Astrocyte (in vitro differentiated cells and primary cell): ENCODE measurements at places on chromosomes 5 and 9.
A peak's percentile ranks its signal among the peaks of the same experiment; 100 is the strongest.

GRCh38 chr5:179554981-179555380, 4.6 kb downstream of the RUFY1 start:
- no peak for DNase-seq
- no peaks in the 10 kb centered on the region for H3K27me3 ChIP-seq
- peaks cover 20% of the 10 kb centered on the region for H3K4me1 ChIP-seq
- H3K36me3 ChIP-seq, result no peaks in the 10 kb centered on the region
- H3K27ac ChIP-seq, result no peak overlapping the region

DNA sequence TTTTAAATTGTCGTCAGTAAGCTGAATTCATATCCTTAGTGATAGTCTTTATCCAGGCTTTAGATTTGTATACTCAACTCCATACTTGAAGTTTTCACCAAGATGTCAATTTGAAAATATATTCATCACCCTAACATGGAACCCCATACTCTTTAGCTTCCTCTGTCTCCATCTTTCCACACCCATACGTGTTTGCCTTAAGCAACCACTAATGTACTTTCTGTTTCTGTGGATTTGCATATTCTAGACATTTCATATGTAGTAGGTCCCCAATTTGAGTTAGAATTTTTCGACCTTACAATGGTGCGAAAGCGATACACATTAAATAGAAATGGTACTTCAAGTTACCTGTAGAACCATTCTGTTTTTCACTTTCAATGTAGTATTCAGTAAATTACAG, 65.2 kb downstream of the NSD1 start:
- peaks cover 16% of the 10 kb centered on the region for H3K36me3 ChIP-seq
- no peak overlapping the region for H3K4me3 ChIP-seq
- no peak overlapping the region for H3K27ac ChIP-seq
- no peak for DNase-seq
- H3K4me1 ChIP-seq, result peaks cover 15% of the 10 kb centered on the region

DNA sequence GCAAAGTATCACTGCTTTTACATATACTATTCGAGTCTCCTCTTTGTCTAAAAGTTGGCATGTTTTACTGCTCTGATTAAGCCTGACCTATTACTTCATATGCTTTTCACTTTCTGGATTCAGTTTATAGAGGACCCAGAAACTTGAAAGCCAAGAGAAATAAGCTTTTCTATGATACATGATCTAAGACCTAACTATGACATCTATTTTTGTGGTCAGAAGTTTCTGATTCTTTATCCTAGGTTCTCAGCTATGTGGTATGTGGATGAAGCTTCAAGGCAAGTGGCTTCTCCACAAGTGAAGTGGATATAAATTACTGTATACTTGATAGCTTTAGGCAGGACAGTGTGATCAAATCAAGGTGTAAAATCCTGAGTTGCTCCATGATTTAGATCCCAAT, 6.3 kb downstream of the EDIL3 start:
- peak overlapping the region; percentile 27 for H3K4me3 ChIP-seq
- H3K27me3 ChIP-seq, result no peaks in the 10 kb centered on the region
- H3K36me3 ChIP-seq, result no peaks in the 10 kb centered on the region

DNA sequence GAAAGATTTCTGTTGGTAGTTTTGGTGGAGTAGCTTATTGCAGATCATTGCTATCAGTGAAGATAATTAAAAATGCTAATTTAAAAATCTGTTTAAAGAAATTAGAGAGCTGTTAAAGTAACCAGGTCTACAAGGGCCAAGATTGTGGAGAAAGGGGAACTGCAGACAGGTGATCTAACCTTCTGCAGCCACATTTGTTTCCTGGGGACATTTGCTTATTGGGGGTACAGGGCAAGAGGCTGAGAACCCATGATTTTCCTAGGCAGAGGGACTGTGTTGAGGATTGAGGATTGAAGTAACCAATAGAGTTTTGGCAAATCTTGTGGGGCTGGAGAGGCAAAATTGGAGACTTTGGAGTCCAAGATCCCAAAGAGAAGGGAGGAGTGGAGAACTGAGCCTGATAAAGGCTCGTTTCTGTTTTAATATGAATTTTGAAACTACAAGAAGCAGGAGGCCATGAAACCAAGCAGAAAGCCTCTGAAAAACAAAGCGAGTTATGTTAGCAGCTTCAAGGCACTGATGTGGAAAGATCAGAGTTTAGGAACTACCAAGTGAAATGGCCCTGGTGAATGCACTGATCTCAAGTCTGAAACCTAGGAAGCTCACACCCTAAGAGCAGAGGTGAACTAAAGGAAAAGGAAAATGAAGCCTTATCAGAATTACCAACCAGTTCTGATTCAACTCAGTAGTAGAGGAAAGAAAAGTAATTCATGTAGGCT, 219.8 kb upstream of the C9orf72 start:
- DNase-seq, result no peak
- no peaks in the 10 kb centered on the region for H3K4me1 ChIP-seq
- no peak overlapping the region for H3K27ac ChIP-seq
- no peak overlapping the region for H3K4me3 ChIP-seq

GRCh38 chr5:107618242-107618641, 52.5 kb downstream of the EFNA5 start:
- H3K27me3 ChIP-seq, result no peaks in the 10 kb centered on the region
- peak; percentile 30 for DNase-seq
- H3K4me1 ChIP-seq, result no peaks in the 10 kb centered on the region
- H3K4me3 ChIP-seq, result no peak overlapping the region

- H3K27ac ChIP-seq, result no peak overlapping the region
- H3K4me1 ChIP-seq, result peaks cover 4% of the 10 kb centered on the region
- no peak for DNase-seq
- H3K4me3 ChIP-seq, result no peak overlapping the region
- H3K36me3 ChIP-seq, result peaks cover 3% of the 10 kb centered on the region
- no peaks in the 10 kb centered on the region for H3K27me3 ChIP-seq
These were observed 103.1 kb downstream of the EHMT1 start for GRCh38 chr9:137721899-137722298.

GRCh38 chr5:5025774-5026408, 114.2 kb upstream of the ADAMTS16 start:
- H3K4me3 ChIP-seq, result no peak overlapping the region
- H3K27me3 ChIP-seq, result no peaks in the 10 kb centered on the region
- DNase-seq, result no peak
- no peaks in the 10 kb centered on the region for H3K4me1 ChIP-seq

- H3K27ac ChIP-seq, result no peak overlapping the region
- peaks cover 28% of the 10 kb centered on the region for H3K36me3 ChIP-seq
- H3K4me3 ChIP-seq, result no peak overlapping the region
- DNase-seq, result no peak
- no peaks in the 10 kb centered on the region for H3K27me3 ChIP-seq
These were observed 84.3 kb upstream of the CACNA1B start for GRCh38 chr9:137793196-137793841.

DNA sequence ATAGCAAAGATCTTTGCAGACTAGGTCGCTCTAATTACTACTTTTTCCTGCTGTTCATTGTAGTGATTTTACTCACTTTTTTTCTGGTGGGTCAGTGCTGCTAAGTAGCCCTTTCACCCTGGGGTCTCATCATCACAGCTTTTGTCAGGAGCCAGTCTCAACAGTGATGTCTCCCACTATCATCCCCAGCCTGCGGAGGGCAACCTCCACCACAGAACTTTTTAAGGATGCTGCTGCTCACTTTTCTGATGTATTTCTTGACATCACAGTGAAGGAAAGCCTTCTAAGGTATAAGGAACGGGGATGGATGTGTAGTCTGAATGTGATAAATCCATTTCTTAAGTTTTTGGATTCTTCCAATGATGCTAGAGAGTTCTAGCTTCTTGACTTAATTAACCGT, 242.5 kb upstream of the RIOK2 start:
- H3K27ac ChIP-seq, result no peak overlapping the region
- no peak for DNase-seq
- H3K36me3 ChIP-seq, result no peaks in the 10 kb centered on the region
- H3K4me1 ChIP-seq, result no peaks in the 10 kb centered on the region
- no peaks in the 10 kb centered on the region for H3K27me3 ChIP-seq

GRCh38 chr9:133533857-133534256, 647 bp upstream of the ADAMTSL2 start:
- peaks cover 8% of the 10 kb centered on the region for H3K4me1 ChIP-seq
- no peaks in the 10 kb centered on the region for H3K36me3 ChIP-seq
- no peak for DNase-seq
- no peak overlapping the region for H3K27ac ChIP-seq

- H3K4me1 ChIP-seq, result peaks cover 57% of the 10 kb centered on the region
- peaks cover 7% of the 10 kb centered on the region for H3K36me3 ChIP-seq
- no peaks in the 10 kb centered on the region for H3K27me3 ChIP-seq
These were observed 4.8 kb downstream of the DNAJB5 start for GRCh38 chr9:34994260-34994899.

DNA sequence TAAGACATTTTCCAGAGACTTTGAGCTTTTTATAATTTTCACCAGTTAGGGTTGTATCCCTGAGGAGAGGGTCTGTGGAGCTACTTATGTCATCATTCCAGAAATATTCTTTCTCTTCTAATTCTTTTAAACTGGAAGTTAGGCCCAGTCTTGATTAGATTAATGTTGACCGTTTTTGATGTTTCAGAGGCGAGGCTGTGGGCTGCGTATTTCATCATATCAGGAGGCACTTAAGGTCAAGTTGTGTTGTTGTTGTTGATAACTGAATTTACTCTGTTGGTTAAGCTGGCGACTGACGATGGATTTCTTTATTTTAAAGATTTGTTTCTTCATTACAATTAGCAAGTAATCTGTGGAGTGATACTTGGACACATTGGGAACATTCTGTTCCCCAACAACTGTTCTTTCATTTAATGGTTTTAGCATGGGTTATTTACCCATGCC, 20.1 kb downstream of the IPO11 start:
- no peaks in the 10 kb centered on the region for H3K27me3 ChIP-seq
- H3K4me1 ChIP-seq, result no peaks in the 10 kb centered on the region
- no peaks in the 10 kb centered on the region for H3K36me3 ChIP-seq
- no peak for DNase-seq
- no peak overlapping the region for H3K4me3 ChIP-seq

GRCh38 chr9:81847181-81847915, 80.9 kb upstream of the SPATA31D4 start:
- H3K27ac ChIP-seq, result no peak overlapping the region
- no peak for DNase-seq
- H3K36me3 ChIP-seq, result no peaks in the 10 kb centered on the region
- H3K4me3 ChIP-seq, result no peak overlapping the region
- H3K4me1 ChIP-seq, result no peaks in the 10 kb centered on the region
- no peaks in the 10 kb centered on the region for H3K27me3 ChIP-seq

GRCh38 chr5:167296661-167297060, 994.8 kb upstream of the WWC1 start:
- H3K27me3 ChIP-seq, result no peaks in the 10 kb centered on the region
- H3K4me1 ChIP-seq, result peaks cover 24% of the 10 kb centered on the region
- no peak for DNase-seq
- no peak overlapping the region for H3K27ac ChIP-seq

GRCh38 chr9:89514337-89514736, 16.4 kb upstream of the SEMA4D start:
- DNase-seq, result no peak
- H3K27ac ChIP-seq, result no peak overlapping the region
- peaks cover 3% of the 10 kb centered on the region for H3K27me3 ChIP-seq
- H3K4me3 ChIP-seq, result no peak overlapping the region
- H3K36me3 ChIP-seq, result no peaks in the 10 kb centered on the region
- peaks cover under 1% of the 10 kb centered on the region for H3K4me1 ChIP-seq

- H3K36me3 ChIP-seq, result no peaks in the 10 kb centered on the region
- H3K4me3 ChIP-seq, result no peak overlapping the region
- H3K27me3 ChIP-seq, result no peaks in the 10 kb centered on the region
- DNase-seq, result peak; percentile 39
- no peak overlapping the region for H3K27ac ChIP-seq
- peaks cover 13% of the 10 kb centered on the region for H3K4me1 ChIP-seq
These were observed 703.4 kb upstream of the GRAMD2B start for GRCh38 chr5:125719681-125720347.

GRCh38 chr9:20620650-20621470, 1.4 kb downstream of the MLLT3 start:
- H3K27me3 ChIP-seq, result no peaks in the 10 kb centered on the region
- H3K4me1 ChIP-seq, result peaks cover 20% of the 10 kb centered on the region
- DNase-seq, result peak; percentile 39
- H3K4me3 ChIP-seq, result peak overlapping the region; percentile 87

DNA sequence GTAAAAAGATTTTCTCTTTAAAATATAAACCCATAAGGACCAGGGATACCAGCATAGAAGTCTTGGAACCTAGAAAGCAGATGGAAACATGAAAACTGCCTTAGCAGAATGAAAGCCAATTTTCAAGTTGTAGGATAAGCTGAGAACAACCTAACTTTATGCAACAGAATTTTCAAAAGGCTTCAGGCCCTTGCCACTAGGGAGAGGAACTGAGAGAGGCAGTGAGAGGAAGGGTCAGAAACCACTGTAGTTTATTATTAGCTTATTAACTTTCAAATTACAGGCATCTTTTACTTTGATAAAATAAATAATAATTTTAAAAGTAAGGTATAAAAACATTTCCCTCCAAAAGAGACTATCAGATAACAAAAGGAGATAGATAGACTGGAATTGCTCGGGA, 33.4 kb downstream of the FAM81B start:
- DNase-seq, result no peak
- H3K4me1 ChIP-seq, result no peaks in the 10 kb centered on the region
- no peaks in the 10 kb centered on the region for H3K27me3 ChIP-seq

DNA sequence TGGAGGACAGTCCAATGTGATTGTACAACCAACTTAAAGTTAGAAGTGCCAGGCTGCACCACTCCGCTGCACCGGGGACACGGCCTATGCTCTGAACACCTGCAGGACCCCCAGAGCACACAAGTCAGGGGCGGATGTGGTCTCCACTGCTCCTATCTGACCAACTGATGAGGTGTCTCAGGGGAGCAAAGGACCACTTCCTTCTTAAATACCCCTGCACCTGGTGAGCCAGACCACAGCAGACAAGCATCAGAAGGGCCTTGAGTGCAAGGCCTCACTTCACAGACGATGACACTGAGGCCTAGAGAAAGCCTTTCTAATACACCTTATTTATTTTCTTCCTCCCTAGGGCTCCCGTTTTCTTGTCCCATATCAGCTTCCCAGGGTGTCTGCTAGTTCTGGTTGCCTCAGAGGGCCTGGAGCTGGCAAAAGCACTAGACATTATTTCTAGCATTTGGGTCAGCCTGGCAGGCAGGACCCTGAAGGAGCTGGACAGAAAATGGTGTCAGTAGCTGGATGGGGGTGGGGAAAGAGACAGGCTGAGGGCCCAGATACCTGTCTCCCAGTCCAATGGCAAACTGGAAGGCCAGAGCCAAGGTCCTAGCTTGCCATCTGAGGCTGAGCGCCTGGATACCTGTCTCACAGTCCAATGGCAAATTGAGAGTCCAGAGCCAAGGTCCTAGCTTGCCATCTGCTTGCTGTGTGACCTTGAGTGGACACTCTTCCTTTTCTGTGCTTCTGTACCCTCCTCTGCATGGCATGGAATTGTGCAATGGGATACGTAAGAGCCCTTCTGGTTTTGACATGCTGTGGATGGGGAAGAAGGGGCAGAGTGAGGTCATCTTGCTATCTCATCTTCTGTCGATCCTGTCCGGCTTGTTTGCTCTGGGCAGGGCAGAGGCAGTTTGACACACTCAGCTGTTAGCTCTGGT, 9.0 kb downstream of the CCDC69 start:
- DNase-seq, result no peak
- no peaks in the 10 kb centered on the region for H3K36me3 ChIP-seq
- H3K27ac ChIP-seq, result no peak overlapping the region
- H3K27me3 ChIP-seq, result no peaks in the 10 kb centered on the region
